ENCODE measurements at places on chromosomes 5 and 9.
A peak's percentile ranks its signal among the peaks of the same experiment; 100 is the strongest.

GRCh38 chr5:148372166-148372725, 11.5 kb upstream of the FBXO38 start:
- no peak for DNase-seq

DNA sequence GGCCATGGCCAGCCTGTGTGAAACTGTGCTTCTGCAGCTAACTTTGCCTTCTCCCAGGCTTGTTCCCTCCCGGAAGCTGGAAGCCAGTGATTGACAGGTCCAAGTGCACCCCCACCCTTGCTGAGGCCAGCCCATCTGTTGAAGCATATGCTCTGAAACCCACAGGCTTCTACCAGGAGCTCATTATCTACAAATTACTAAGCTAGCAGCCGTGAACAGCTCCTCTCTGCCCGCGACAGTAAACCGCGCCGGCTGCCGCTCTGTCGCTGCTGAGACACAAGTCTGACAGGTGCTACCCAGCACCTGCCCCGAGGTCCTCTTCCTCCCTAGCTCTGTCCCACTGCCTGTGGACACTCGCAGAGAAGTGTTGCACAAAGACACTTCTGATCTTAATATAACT, 490.9 kb downstream of the GADD45G start:
- DNase-seq: no peak

DNA sequence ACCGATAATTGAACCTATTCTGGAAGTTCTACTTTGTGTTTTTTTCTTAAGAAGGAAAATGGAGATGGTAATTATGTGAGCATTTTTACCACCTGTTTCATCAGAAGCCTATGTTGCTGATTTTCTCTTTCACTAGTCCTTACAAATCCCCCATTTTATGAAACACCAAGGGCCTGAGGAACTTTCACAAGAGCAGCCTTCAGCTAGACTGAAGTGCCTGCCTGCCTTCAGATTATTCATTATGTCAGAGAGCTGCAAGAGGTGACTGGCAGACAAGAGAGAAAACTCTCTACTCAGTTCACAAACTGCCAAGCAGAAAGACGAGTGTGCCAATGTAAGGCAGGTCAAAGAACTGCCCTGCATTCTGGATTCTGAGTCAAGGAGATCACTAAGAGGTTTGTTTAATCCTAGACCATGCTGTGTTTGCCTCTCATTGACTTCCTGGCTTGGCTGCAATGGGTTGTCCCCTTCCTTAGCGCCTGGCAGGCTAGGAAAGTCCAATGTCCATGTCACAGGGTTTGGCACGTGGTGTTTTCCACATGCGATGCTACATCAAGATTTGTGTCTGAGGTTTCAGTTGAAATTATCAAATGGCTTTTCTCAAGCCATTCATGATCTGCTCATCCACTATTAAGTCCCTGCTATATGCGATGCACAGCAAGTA, 143.3 kb downstream of the CDC42SE2 start:
- DNase-seq: no peak

DNA sequence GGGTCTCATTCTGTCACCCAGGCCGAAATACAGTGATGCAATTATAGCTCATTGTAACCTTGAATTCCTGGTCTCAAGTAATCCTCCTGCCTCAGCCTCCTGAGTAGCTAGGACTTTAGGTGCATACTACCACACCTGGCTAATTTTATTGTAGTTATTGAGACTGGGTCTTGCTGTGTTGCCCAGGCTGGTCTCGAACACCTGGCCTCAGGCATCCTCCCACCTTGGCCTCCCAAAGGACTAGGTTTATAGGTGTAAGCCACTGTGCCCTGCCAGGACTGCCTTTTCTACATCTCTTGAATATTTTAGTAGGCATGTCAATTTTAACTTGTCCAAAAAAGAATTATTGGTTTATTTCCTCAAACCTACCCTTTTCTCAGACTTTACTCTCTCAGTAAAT, 16.9 kb downstream of the DENND4C start:
- no peak for DNase-seq

- DNase-seq: peak; percentile 20
Measured at GRCh38 chr5:171342362-171343111, 33.5 kb downstream of the TLX3 start.

GRCh38 chr5:82886911-82887310, 190.3 kb downstream of the TMEM167A start:
- DNase-seq: no peak

GRCh38 chr9:4424891-4425290, 65.4 kb upstream of the SLC1A1 start:
- DNase-seq: no peak

GRCh38 chr9:123660691-123661466, 269.0 kb downstream of the DENND1A start:
- no peak for DNase-seq

- peak; percentile 24 for DNase-seq
Measured at GRCh38 chr9:37197158-37198038, 77.0 kb downstream of the ZCCHC7 start.

DNA sequence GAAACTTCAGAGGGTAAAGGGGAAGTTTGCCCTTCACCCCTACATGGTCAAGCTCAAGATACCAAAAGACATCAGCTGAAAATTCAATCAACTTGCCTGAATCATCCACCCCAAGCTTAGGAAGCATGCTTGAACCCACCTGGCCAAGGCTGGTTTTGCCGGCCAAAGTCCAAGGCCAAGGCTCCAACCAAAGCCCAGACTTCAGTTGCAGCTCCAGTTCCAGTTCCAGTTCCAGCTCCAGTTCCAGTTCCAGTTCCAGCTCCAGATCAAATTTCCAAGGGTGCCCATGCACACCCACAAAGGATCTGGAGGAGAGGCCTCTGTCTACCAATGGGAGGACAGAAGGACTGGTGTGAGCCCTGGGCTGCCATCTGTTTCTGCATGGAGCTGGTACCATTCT, 4.6 kb upstream of the SERINC5 start:
- DNase-seq: no peak

DNA sequence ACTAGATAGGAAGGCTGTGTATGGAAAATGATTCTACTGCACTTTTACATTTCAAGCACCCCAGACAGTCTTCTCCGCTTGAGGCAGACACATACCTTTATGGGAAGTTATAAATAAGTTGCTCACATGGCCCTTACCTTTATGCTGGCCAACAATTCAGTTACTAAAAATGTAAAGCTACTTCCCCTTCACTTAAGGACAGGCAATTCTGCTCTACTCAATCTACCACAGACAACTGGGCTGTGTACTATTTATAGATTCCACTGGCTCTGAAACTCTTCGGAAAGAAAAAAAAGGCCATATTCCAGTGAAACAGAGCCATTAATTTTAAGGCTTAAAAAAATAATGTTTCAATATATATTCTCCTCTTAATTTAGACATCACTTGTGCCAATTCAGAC, 59.4 kb downstream of the ELAVL2 start:
- DNase-seq: no peak

- no peak for DNase-seq
Measured at GRCh38 chr5:160229190-160229742, at the start of gene FABP6. Gene FABP6 (plus strand): TSS chr5:160229506. CDS start chr5:160229558, 52 bp downstream.

DNA sequence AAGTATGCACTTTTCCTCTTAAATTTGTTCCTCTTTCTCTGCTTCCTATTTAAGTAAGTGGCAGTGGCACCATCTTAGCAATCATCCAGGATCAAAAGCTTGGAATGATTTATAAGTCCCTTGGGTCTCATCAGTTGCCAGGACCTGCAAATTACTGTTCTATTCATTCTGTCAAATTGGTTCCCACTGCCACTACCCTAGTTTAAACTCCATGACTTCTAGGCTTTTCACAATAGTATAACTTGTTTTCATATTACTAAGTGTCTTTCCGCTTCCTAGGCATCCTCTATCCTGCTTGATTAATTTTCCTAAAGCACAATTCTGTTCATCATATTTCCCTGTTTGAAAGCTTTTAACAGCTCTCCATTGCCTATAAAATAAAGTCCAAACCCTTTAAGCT, 363.9 kb upstream of the MEF2C start:
- DNase-seq: no peak

GRCh38 chr5:118592229-118593002, 395.9 kb downstream of the DTWD2 start:
- DNase-seq: no peak

- no peak for DNase-seq
Measured at GRCh38 chr9:120890320-120891244, 13.6 kb upstream of the PHF19 start.

- no peak for DNase-seq
Measured at GRCh38 chr5:102986074-102986473, 133.9 kb downstream of the GIN1 start.

DNA sequence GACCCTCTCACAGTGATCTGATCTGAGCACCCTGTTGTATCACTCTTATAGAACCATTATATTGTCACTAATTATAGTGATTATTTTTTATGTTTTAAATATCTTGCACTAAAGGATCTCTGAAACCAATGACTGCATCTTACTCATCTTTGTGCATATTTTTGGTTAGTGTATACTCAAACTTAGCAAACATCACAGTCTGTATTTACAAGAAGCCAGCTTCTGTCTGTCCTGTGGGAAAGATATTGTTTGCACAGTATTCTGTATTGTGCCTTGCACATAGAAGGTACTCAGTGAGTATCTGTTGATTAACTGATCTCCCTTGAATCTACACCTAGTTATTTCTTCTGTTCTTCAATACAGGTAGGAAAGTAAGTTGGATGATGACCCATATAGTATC, 131.5 kb downstream of the PAM start:
- DNase-seq: no peak

DNA sequence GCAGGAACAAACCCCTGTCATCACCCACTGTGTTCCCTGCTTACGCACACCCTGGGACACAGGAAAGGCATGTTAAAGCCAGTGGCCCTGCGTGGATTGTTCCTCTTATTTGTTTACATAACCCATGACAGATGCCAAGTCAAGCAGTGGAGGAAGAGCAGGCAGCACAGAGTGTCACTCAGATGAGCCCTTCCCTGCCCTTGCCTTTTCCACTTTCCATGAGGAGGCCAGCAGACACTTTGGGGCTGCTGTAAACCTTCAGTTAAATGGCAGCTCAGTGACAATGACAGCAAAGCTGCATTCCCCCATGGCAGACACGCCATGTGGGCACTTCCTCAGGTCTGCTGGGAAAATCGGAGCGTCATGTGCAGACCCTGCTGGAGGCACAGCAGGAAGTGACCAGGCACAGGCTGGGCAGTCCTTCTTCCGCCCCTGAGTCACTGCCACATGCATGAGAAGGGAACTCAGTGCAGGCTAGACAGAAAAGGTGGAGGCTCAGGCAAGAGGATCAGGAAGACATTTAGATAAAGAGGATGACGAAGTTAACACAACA, 216.8 kb upstream of the PIK3R1 start:
- DNase-seq: no peak

- DNase-seq: no peak
Measured at GRCh38 chr9:91198405-91198804, 163.3 kb downstream of the AUH start.

GRCh38 chr5:165616490-165617405, 2111.3 kb downstream of the MAT2B start:
- DNase-seq: no peak

DNA sequence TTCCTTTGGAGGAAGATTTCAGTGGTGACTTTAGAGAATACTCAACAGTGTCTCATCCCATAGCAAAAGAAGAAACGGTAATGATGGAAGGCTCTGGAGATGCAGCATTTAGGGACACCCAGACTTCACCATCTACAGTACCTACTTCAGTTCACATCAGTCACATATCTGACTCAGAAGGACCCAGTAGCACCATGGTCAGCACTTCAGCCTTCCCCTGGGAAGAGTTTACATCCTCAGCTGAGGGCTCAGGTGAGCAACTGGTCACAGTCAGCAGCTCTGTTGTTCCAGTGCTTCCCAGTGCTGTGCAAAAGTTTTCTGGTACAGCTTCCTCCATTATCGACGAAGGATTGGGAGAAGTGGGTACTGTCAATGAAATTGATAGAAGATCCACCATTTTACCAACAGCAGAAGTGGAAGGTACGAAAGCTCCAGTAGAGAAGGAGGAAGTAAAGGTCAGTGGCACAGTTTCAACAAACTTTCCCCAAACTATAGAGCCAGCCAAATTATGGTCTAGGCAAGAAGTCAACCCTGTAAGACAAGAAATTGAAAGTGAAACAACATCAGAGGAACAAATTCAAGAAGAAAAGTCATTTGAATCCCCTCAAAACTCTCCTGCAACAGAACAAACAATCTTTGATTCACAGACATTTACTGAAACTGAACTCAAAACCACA, 67.4 kb downstream of the VCAN start:
- peak; percentile 29 for DNase-seq

DNA sequence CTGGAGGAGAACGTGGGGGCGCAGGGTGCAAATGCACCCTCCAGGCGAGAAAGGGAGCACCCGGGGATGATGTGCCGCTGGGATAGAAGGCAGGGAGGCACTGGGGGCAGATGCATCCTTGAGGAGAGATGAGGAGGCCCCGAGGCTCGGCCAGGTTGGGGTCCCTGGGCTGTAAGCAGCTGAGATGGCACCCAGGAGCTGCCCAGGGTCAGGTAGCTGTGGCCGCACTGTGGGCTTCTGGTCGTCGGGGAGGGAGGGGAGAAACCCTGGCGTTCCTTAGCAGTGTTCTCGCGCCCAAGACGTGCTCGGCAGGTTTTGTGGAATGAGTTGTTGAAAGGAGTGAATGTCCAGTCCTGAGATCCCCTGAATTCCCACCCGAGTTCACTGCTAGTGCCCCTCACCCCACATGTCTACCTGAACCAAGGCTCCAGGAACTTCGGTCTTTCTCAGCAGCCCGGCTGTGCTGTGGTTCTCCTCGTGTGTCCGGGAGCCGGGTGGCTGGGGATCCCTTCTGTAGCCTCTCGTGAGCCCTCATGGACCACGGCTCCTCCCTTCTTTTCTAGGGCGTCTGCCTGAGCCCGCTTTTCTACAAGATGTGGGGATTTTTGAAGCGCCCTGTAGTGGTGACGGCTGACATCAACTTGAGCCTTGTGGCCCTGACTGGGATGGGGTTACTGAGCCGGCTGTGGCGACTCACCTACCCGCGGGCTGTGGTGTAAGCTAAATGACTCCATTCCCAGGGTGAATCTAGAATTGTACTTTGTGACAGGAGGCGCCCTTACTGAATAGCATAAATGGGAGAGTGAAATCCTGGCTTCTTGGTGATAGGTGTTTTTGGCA, 1.1 kb downstream of the POMT1 start:
- no peak for DNase-seq

DNA sequence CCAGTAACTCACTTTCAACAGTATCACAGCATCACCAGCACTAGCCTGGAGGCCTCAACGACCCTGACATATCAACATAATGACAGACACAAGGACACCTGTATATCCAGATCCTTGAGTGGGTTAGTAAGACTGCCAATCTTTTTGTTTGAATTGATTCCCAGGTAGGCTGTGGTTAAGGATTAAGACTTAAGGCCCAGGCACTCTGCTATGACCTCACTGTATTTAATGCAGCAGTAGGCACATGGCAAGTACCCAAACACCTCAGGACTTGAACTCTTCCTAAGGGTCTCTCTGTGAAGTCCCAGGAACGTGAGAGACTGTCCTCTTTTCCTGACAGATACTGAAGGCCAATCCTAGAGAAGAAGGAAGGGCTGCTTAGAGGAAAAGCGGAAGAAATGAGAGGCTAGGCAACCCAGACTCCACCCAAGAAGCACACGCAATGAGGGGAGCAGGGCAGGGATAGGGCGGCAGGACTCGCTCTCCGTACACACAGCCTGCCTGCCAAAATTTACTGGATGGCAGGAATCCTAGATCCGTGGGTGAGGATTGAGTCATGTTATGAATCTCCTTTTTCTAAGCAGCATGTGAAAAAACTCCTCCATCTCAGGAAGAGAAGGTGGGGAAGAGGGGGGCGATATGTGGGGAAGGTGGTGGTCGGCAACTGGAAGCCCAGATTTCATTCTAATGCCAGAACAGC, 93.4 kb downstream of the SIL1 start:
- DNase-seq: no peak

Data from thymus (tissue), 14 donors.